ENCODE measurements at places on chromosomes 3 and 15. TPM values are rescaled to one million over a fixed set of nuclear protein-coding genes. Genes with fewer than 3 reads are reported as not detected.
A peak's percentile ranks its signal among the peaks of the same experiment; 100 is the strongest.

GRCh38 chr3:184275961-184276910 lies at the start of gene ECE2:
Gene ECE2, plus strand, starts transcription at chr3:184276022. Its CDS starts 132 bp downstream, at chr3:184276154.
- H3K27ac ChIP-seq: no peak within 1 kb of the TSS
- no peak for DNase-seq
- no peaks in the 10 kb centered on the region for H3K4me1 ChIP-seq
- no peaks in the 10 kb centered on the region for H3K36me3 ChIP-seq
- H3K4me3 ChIP-seq: no peak within 1 kb of the TSS
- H3K27me3 ChIP-seq: peaks cover 32% of the 10 kb centered on the region

DNA sequence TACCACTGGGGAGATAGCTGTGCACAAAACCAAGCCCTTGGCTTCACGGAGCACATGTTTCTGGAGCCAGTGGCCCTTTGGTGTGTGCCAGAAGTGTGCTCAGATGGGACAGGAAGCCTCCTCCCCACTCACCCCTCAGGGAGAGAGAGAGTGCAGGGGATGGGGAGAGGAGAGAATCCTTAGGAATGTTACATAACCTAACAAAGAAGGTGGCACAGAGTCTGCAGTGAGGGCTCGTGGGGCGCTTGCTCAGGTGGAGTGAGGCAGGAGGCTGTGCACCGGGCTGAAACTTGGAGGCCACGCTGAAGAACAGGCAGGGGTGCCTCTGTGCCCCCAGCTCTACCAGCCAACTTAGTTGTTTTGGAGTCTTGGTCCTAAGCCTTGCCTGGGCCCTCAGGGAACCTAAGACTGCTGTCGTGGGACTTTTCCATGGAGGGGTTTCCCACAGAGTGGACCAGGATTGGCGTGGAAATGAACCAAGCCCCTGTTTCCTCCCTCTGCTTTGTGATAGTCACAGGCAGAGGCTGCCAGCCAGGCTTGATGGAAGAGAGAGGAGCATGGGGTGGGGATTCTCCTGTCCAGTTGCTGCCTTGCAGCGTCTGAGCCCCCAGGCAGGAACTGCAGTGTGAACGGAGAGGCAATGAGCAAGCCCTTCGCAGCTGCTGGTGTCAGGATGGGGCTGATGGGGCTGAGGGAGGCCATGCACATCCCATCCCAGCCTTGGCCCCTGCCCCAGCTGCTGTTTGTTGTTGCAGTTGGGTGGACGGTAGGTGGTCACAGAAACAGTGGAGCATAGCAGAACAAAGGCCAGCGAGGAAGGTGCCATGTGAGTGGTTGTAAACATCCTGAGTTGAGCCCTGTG lies 32.7 kb downstream of the PDIA5 start:
- no peak overlapping the region for H3K4me3 ChIP-seq
- no peak for DNase-seq

DNA sequence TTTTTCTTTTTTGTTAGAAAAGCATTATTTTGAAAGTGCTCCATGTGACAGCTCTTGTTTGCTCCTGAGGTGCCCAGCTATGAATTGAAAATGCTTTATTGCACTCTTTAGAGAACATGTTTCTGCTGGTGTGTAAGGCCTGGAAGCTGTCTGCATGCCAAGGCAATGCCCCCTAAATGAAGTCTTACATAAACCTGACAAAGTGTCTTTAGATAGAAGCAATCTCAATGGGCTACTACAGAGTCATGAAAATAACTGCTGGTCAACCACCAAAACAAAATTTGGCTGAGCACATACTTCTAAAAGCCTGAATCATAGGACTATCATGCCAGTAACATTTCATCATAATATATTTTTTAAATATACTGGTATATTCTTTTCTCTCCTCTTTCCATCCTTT lies 178.7 kb downstream of the THRB start:
- DNase-seq: peak; percentile 45
- no peaks in the 10 kb centered on the region for H3K4me1 ChIP-seq
- no peak overlapping the region for H3K27ac ChIP-seq
- H3K4me3 ChIP-seq: no peak overlapping the region
- H3K36me3 ChIP-seq: no peaks in the 10 kb centered on the region

DNA sequence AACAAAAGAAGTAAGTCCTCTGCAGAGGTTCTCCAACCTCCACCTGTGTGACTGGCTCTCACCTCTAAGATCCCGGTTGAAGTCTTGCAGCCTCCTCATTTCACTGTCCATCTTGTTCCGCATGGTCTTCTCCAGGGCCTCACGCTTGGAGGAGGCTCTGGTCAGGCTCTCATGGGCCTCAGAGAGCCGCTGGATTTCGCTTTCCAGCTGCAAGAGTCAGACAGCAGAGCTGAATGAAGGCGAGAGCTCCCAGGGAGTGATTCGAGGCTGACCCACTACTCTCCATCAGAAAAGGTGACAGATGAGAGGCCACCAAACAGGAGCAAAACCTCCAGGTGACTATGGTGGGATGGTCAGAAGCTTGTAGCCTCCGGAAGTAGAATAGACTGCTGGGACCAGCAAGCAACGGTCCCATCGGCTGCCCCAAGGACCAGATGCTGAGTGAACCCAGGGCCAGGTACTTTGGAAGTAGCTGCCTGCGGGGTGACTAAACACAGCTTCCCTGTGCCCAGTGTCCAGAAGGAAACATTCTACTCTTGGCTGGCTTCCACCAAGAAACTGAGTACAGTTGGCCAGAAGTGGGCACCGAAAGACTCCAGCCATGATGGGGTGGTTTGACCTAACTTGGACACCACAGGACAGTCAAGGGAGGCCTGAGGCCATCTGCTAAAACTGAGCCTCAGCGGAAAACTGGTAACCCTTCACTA lies 7.9 kb downstream of the AMOTL2 start:
- no peak overlapping the region for H3K4me3 ChIP-seq
- H3K27me3 ChIP-seq: no peaks in the 10 kb centered on the region
- H3K4me1 ChIP-seq: peaks cover 89% of the 10 kb centered on the region
- peak overlapping the region; percentile 54 for H3K27ac ChIP-seq

DNA sequence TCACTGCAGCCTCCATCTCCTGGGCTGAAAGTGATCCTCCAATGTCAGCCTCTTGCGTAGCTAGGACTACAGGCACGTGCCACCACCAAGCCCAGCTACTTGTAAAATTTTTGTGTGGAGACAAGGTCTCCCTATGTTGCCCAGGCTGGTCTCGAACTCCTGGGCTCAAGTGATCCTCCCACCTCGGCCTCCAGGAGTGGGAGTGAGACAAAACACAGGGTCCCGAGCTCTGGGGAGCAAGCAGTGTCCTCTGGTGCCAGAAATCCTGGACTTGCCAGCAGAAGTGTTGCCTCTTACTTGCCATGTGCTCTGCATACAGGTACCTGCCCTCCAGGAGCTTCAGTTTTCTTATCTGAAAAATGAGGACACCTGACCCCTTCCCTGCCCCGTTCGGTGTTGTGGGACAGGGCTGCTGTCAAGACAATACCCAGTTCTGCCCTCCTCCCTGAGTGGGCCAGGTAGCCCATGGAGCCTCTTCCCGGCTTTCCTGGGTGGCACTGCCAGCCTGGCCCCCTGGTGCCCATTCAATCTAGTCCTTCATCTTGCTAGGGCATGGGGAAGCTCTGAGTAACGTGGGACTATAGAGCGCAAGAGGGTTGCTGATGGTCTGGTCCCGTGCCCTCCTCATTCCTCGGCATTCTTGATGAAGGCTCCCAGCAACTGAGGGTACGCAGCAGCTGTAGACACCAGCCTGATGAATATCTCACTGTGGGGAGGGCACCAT lies 164.6 kb downstream of the GOLGA6L4 start:
- no peaks in the 10 kb centered on the region for H3K36me3 ChIP-seq
- no peak overlapping the region for H3K4me3 ChIP-seq
- H3K4me1 ChIP-seq: no peaks in the 10 kb centered on the region
- no peaks in the 10 kb centered on the region for H3K27me3 ChIP-seq
- no peak for DNase-seq

DNA sequence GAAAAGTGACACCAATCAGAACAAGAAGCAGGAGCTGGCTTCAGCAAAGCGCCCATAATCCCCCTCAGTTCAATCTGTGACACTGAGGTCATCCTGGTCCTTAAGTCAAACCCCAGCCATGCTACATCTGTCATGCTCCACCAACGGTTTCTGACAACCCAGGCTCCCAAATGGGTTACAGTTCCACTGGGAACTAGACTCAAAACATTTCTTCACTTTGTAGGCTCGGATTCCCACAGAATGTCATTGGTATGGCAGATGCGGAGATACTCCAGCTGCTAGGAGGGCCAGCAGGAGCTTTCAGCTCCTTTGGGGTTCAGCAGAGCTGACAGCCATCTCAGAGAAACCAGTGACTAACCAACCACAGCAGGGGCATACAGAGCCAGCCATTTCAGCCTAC lies 48.9 kb downstream of the SUMF1 start:
- DNase-seq: no peak
- no peak overlapping the region for H3K27ac ChIP-seq

DNA sequence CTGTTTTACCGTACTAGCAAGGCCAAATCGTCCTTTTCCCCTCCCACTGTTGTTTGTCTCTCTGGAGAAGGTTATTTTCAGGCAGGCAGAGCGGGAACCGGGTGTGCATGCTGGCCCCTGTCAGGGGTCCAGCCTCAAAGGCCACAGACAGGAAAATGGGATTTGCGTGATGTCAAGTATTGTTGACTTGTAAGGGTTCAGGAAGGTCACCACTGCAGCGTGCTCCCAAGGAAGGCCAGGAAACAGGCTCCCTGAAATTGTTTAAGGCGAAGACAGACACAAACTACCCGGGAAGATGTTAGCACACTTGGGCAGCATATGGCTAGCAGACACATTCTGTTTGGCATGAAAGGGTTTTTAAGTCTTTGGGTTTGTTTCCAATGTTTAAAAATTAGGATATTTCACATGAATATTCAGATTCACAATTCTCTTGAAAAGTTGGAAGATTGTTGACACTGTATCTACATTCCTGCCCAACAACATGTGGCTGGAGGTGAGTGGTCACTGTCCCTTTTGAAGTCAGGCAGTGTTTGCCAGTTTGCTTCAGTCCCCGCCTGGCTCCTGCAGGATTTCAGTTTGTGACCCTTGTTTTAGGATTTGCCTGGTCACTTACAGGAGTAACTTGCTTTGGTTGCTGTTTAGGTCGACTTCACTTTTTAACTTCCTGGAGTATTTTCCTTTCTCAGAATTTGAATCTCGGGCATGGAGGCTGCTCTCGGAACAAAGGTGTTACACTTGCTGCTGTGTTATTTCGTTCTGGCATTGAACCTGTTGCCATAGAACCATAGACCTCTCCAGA lies 90.4 kb downstream of the BDH1 start:
- no peaks in the 10 kb centered on the region for H3K36me3 ChIP-seq
- no peaks in the 10 kb centered on the region for H3K27me3 ChIP-seq
- H3K27ac ChIP-seq: no peak overlapping the region
- no peak for DNase-seq
- no peak overlapping the region for H3K4me3 ChIP-seq

The MST1R gene
- 1.5 TPM for total RNA-seq

The CELF6 gene
- 0.17 TPM for total RNA-seq

The DCLK3 gene
- total RNA-seq: under 0.01 TPM

Measured in fibroblast of lung (primary cell).